ENCODE measurements at places on chromosomes 16 and 17.

- DNase-seq, result no peak
Measured at GRCh38 chr17:66309793-66310192, 7.4 kb downstream of the PRKCA start.

- no peak for DNase-seq
Measured at GRCh38 chr17:38353086-38353604, 1.5 kb downstream of the SOCS7 start.

DNA sequence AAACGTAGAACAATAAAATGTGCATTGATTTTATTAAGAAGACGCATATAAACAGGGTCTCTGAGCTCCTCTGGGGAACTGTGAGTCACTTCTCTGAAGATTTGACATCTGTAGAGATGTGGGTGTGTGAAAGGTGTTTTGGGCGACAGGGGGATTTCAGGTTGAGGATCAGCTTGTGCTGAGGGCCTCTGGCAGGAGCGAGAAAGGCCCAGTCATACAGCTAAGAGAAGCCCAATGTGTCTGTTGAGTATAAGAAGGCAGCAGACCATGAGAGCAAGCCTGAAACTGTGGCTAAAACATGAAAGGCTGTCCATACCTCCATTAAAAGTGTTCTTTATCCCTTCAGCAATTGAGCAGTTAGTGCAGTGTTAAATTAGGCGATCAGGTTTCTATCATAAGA lies 406.5 kb upstream of the MON1B start:
- DNase-seq, result no peak

DNA sequence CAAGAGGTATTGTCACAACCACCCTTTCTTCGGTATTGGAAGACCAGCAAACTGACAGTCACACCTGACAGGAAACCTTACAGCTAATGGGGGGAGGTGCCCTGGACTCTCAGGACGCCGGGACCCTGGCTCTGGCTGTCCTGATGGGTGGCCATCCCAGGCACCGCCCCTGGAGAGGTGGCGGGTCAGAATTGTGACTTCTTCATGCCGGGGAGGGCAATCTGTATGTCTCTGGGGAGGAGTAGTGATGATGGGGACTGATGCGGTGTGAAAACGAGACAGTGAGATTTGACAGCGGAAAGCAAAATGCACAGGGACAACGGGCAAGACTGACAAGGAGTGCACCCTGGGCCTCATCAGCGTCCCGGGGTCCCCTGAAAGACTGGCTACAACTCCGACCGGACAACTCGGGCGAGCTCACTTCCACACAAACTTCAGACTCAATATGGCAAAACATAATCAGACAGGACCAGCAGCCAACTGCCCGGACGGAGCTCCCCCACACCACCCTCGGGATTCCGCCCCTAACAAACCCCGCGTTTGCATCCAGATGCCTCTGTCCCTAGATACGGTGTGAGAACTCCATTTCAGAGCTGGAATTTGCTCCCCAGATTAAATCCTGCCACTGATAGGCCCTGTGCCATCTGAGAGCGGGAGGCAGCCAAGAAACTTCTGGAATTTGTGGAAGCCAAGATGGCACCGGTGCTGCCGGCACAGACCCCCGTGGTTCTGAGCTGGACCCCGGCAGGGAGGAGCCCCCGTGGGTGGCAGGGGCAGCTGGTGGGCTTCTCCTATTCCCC lies 83.6 kb upstream of the CREBBP start:
- DNase-seq, result no peak

DNA sequence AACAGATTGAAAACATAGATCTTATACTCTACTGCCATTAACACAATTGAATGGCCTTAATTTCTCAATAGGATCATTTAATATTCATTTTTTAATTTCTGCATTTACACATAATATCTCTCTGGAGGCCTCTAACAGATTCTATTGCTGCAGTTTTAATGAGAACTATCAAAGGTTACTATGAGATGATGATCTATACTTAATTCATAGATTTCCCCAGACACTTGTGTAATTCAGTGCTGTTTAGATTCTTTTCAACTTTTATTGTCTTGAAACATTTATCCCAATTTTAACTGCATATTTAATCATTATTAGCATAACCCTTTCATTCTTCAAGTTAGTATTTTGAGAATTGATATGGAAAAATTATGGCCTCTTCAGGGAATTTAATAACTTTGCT lies 1056.5 kb upstream of the CDH8 start:
- no peak for DNase-seq

DNA sequence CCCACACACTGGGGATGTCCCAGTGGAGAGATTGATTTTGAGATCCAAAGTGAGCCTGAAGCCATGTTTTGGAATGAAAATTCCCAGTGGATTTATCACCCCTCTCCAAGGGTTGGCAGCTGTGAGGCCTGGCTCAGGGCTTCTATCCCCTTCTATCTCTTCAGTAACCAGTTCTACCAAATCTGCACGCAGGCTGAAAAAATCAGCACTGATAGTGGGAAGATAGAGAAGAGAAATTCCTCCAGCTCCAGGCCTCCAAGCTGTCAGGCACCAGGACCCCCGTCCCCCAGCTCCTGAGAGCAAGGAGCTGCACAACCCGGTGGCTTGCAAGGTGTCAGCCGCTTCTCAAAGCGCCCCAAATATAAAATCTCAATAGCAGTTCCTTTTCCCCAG lies 1.0 kb downstream of the FLOT2 start:
- no peak for DNase-seq

GRCh38 chr17:80665792-80666191 lies 121.2 kb downstream of the RPTOR start:
- no peak for DNase-seq

DNA sequence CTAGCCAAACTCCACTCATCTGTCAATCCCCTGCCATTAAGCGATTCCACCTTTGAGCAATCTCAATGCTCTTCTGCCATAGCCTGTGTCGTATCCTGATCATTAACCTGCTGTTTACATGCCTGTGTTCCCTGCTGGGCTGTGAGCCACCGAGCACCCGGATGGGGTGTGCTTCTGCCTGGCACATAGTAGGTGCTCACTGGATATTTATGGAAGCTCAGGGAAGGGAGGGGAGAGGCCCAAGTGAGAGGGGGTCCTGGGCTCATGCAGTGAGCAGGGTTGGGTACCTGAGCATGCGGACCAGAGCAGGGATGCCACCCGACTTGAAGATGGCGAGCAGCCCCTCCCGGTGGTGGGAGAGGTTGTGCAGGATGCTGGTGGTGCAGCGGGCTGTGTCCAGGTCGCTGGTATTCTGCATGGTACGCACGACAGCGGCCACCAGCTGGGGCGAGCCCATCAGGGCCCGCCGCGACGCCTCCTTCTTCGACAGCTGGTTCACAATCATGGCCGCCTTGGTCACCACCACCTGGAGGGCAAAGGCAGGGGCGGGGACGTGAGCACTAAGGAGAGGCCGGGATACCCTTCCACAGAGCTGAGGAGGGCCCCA lies 17.7 kb downstream of the JUP start:
- no peak for DNase-seq

DNA sequence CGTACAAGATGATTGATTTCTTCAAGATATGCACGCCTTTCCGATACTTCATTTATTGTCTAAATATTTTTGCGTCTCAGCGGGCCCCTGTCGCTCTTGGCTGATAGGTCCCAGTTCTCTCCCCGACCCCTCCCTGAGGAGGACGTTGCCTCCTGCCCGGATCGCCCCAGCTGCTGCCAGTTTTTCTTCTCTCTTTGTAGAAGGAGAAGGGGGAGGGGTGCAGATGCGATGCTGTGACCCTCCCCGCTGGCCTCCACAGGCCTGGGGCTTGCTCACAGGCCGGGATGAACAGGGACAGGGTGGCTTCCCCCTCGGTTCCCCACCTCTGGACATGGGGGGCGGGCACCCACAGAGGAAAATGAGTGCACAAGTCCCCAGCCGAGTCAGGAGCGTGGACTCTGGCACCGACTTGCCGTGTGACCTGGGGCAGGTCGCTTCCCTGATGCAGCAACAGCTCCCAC lies 53.6 kb upstream of the ZC3H18 start:
- no peak for DNase-seq

DNA sequence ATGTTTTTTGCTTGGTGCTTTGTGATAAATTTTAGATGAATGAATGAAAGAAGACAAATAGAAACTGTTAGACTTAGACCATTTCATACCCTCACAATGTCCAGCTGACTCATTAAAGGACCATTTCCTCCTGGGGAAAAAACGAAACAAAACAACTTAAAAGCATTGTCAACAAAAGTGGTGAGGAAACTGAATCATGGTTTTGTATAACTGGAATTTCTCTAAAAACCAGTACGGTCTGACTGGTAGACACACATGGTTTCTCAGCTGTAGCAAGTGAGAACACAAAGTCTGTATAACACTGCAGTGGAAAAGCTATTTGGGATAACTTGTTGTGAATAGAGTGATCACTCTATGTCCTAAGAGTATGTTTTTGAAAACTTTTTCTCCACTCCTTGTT lies 5.3 kb upstream of the DDX52 start:
- DNase-seq, result no peak

- no peak for DNase-seq
Measured at GRCh38 chr16:74997042-74997491, 1.8 kb upstream of the ZNRF1 start.

DNA sequence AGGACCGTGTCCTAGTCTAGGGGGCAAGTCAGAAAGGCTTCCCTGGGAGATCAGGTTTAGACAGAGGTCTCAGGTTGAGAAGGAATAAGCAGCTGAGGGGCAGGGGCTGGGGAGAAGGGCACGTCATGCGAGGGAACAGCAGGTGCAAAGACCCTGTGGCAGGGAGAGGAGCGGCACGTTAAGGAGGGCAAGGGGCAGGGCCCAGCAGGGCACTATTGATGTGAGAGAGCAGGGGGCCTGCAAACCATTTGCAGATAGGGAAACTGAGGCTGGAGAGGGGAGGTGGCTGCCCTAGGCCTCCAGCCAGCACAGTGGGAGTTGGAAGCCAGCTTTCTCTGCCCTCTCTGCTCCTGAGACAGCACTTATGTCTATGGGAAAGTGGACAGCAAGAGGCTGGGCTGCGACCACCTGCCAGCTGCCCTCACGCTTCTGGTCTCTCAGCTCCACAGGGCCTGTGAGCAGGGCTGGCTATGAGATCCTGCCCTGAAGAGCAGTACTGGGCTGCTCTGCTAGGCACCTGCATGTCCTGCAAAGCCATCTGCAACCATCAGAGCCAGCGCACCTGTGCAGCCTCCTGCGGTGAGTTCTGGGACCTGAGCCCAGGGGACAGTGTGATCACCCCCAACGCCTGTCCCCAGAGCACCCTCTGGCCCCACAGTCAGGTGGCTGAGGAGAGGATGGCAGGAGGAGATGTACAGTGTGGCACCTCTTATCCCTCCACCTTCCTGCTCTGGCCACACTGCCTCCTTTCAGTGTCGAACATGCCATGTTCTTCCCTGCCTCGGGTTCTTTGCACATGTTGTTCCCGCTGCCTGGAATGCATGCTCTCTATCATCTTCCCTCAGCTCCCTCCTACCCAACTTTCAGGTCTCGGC lies 61.5 kb downstream of the USP22 start:
- DNase-seq, result no peak

- no peak for DNase-seq
Measured at GRCh38 chr17:34980681-34981537, 597 bp downstream of the LIG3 start.

GRCh38 chr16:19089410-19089955 lies 22.1 kb downstream of the COQ7 start:
- DNase-seq, result no peak

DNA sequence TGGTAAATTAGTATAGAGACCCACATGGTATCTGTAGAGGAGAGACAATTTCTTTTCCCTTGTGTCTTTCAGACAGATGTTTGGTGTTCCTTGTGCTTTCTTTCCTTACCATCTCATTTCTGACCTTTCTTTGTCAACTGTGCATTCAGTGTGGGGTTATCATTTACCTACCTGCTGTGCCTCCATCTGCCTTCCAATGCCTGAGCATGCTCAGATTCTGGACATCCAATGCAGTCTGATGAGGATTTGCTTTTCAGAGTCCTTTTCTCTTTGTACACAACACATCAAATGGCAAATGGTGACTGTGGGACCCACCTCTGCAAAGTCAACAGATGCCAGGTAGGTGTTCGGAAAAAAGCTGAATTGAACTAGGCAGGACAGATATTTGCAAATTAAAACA lies 364.8 kb downstream of the CA10 start:
- DNase-seq, result no peak

DNA sequence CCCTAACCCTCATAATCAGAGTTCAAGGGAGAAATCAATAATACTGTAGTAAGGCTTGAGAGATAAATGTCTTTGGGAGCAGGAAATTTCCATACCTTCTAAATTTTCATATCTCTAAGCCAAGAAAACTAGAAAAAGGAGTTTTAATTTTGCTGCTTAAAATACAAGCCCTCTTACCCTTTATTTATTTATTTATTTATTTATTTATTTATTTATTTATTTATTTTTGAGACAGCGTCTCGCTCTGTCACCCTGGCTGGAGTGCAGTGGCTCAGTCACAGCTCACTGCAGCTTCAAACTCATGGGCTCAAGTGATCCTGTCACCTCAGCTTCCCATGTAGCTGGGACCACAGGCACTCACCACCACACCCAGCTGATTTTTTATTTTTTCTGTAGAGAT lies 69.0 kb upstream of the GNAO1 start:
- DNase-seq, result no peak

- no peak for DNase-seq
Measured at GRCh38 chr17:77466140-77466539, 325.4 kb downstream of the SEC14L1 start.

GRCh38 chr16:80253741-80254140 lies 287.1 kb upstream of the DYNLRB2 start:
- DNase-seq, result no peak

DNA sequence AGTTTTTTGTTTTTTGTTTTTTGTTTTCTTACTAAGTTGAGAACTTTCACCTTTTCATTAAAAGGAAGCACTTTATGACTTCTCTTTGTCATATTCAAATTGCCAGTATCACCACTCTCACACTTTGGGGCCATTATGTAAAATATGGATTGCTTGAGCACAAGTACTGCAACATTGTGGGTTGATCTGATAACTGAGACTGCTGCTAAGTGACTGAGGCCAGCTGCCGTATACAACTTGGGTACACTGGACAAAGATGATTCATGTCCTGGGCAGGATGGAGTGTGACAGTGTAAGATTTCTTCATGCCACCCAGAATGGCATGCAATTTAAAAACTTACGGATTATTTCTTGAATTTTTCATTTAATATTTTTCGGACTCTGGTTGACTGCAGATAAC lies 7.8 kb downstream of the TTC19 start:
- no peak for DNase-seq

DNA sequence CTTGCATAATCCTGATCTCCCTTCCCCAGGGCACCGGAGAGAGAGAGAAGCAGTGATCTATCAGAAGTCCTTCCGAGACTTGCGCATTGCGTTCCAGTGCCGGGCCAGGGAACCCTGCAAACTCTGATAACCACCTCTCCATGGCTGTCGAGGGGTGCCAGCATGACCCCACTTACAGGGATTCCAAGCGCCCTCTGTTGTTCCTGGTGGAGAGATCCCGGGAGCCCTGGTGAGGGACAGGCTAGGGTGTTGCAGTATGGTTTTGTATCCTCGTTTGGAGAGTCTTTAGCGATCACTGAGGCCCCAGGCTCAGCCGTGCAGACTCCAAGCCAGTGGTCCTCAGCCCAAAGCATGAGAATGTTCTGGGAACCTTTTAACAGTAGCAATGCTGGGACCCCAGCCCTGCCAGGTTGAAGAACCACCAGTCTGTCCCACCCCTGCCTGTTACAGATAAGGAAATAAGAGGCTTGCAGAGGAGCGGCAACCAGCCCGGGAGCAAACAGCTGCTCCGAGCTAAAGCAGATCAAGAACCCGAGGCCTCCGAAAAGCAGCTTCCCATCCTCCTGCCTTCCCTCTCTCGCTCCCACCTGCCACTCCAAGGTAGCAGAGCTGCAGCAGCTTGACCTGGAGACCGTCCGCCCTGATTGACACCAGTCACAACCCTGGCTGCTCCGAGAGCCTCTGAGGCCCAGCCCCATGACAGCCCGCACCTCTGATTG lies 150.3 kb upstream of the RPL38 start:
- DNase-seq, result no peak

GRCh38 chr16:1430214-1430758 lies 592 bp upstream of the PERCC1 start:
- DNase-seq, result no peak

Data from activated T-cell treated with anti-CD3 and anti-CD28 coated beads, Interleukin-2, amount 50 U/mL, for 24 hours (primary cell).